ENCODE measurements at places on chromosomes 12 and 14.

- no peak for DNase-seq
- H3K4me3 ChIP-seq, result no peak overlapping the region
- H3K4me1 ChIP-seq, result peaks cover 4% of the 10 kb centered on the region
- no peak overlapping the region for H3K27ac ChIP-seq
- H3K36me3 ChIP-seq, result no peaks in the 10 kb centered on the region
Observed at GRCh38 chr14:97217111-97217885, 420.1 kb downstream of the VRK1 start.

DNA sequence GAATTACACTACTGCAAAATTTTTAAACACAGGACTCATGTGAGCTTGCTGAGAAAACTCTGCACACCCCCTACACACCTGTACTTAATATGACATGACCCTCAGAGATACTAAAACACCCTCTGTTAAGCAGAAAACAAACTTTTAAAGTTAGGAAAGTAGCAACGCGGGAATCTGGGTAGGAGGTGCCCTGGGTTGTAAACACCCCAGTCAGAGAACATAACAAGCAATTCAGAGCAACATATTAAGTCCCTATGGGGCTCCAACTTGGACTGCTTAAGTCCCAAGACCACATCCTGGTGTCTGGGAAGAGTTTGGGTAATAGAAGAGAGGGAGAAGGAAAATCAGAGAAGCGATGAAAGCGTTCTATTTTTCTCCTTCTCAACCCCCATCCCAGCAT, 1.2 kb downstream of the ATF7 start:
- peak overlapping the region; percentile 64 for H3K4me3 ChIP-seq
- peaks cover 4% of the 10 kb centered on the region for H3K4me1 ChIP-seq
- H3K27ac ChIP-seq, result peak overlapping the region; percentile 97
- no peaks in the 10 kb centered on the region for H3K36me3 ChIP-seq
- DNase-seq, result no peak
- no peaks in the 10 kb centered on the region for H3K27me3 ChIP-seq

- no peak overlapping the region for H3K27ac ChIP-seq
- no peak for DNase-seq
- H3K4me3 ChIP-seq, result no peak overlapping the region
Observed at GRCh38 chr12:108983227-108983626, 37.6 kb downstream of the SVOP start.

DNA sequence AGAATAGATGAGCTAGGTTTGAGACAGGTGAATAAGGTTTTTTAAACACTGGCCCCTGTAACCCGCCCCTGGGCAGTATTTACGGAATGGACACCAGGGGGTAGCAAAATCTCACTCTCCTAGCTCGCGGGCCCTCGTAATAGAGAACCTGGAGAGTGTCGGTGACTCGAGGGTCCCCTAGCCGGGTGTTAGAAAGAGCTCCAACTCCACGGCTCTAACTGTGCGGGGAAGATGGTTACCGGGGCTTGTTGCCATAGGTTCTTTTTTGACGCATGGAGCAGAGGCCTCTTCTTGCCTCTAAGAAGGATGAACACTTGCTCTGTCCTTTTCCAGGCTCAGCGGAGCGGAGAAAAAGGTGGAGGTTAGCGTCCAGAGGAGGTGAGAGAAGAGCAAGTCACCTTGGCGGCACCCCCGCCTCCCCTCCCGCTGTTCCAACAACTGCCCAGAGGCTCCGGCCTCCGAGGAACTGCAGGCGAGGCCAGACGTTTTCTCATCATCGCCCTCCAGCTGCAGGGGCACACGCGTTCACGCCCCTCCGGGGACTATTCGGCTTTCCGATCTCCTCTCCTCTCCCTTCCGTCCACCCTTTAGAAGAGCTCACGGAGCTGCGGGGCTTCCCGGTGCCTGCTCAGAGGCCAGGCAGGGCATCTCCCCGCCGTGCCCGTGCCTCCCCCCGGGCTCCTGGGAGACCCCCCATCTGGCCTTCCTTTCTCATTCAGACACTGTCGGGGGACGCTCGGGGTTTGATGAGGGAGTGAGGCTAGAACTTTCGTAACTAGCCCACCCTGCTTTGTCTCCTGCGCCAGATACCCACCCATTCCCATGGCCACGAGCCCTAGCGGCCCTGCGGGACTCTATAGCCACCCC, 1.4 kb upstream of the ARHGEF40 start:
- peak; percentile 43 for DNase-seq
- H3K27me3 ChIP-seq, result no peaks in the 10 kb centered on the region
- H3K36me3 ChIP-seq, result no peaks in the 10 kb centered on the region
- peaks cover 15% of the 10 kb centered on the region for H3K4me1 ChIP-seq

GRCh38 chr12:120413901-120414695, 23.8 kb upstream of the COX6A1 start:
- no peak overlapping the region for H3K4me3 ChIP-seq
- H3K4me1 ChIP-seq, result no peaks in the 10 kb centered on the region
- H3K27me3 ChIP-seq, result no peaks in the 10 kb centered on the region
- DNase-seq, result no peak

- H3K4me3 ChIP-seq, result no peak overlapping the region
- no peaks in the 10 kb centered on the region for H3K4me1 ChIP-seq
- no peak overlapping the region for H3K27ac ChIP-seq
- DNase-seq, result no peak
Observed at GRCh38 chr12:25550186-25550585, 2.9 kb downstream of the LMNTD1 start.

GRCh38 chr12:14769466-14769968, 33.8 kb downstream of the WBP11 start:
- H3K27ac ChIP-seq, result peak overlapping the region; percentile 86
- H3K4me1 ChIP-seq, result no peaks in the 10 kb centered on the region
- H3K27me3 ChIP-seq, result no peaks in the 10 kb centered on the region
- DNase-seq, result peak; percentile 32

- H3K4me3 ChIP-seq, result no peak overlapping the region
- H3K27ac ChIP-seq, result no peak overlapping the region
- H3K36me3 ChIP-seq, result no peaks in the 10 kb centered on the region
- DNase-seq, result no peak
Observed at GRCh38 chr14:36518031-36518585, 1.9 kb downstream of the NKX2-1 start.

- no peak overlapping the region for H3K4me3 ChIP-seq
- no peaks in the 10 kb centered on the region for H3K27me3 ChIP-seq
- no peak for DNase-seq
- H3K27ac ChIP-seq, result no peak overlapping the region
- H3K36me3 ChIP-seq, result no peaks in the 10 kb centered on the region
Observed at GRCh38 chr12:39752482-39753137, 133.0 kb upstream of the ABCD2 start.

- DNase-seq, result no peak
- H3K36me3 ChIP-seq, result no peaks in the 10 kb centered on the region
- H3K27me3 ChIP-seq, result no peaks in the 10 kb centered on the region
- H3K4me1 ChIP-seq, result no peaks in the 10 kb centered on the region
Observed at GRCh38 chr14:33068626-33069025, 129.9 kb downstream of the NPAS3 start.

GRCh38 chr12:108649669-108650068, 16.0 kb upstream of the SELPLG start:
- H3K27me3 ChIP-seq, result no peaks in the 10 kb centered on the region
- no peaks in the 10 kb centered on the region for H3K4me1 ChIP-seq
- no peaks in the 10 kb centered on the region for H3K36me3 ChIP-seq
- no peak for DNase-seq
- H3K27ac ChIP-seq, result no peak overlapping the region
- H3K4me3 ChIP-seq, result no peak overlapping the region

DNA sequence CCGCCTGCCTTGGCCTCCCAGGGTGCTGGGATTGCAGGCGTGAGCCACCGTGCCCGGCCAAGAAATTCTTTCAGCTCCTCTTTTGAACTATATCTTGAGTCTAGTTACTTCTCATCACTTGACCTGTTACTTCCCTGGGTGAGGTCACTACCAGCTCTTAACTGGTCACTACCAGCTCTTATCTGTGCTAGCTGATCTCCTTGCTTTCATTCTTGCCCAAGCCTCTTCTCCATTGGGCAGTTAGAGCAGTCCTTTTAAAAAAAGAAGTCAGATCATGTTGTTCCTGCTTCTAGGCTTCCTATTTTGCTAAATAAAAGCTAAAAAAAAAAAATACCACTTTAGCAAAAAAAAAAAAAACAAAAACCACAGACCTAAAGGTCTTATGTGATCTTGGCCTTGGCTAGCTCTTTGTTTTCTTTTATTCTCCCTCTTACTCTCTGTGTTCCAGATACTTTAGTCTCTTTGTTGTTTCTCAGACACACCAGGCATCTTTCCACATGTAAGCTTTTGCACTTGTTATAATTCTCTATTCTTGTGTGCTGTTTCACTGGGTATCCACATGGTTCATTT, 63.5 kb downstream of the RAD51B start:
- no peaks in the 10 kb centered on the region for H3K27me3 ChIP-seq
- H3K4me3 ChIP-seq, result no peak overlapping the region
- no peaks in the 10 kb centered on the region for H3K4me1 ChIP-seq

- H3K36me3 ChIP-seq, result no peaks in the 10 kb centered on the region
- peak overlapping the region; percentile 82 for H3K27ac ChIP-seq
- H3K4me3 ChIP-seq, result peak overlapping the region; percentile 55
- H3K4me1 ChIP-seq, result peaks cover 9% of the 10 kb centered on the region
Observed at GRCh38 chr12:57460468-57460784, 841 bp downstream of the GLI1 start.

- H3K27ac ChIP-seq, result no peak overlapping the region
- H3K27me3 ChIP-seq, result no peaks in the 10 kb centered on the region
- H3K36me3 ChIP-seq, result no peaks in the 10 kb centered on the region
- no peak for DNase-seq
- no peak overlapping the region for H3K4me3 ChIP-seq
Observed at GRCh38 chr12:75877763-75878621, 153.6 kb downstream of the PHLDA1 start.

DNA sequence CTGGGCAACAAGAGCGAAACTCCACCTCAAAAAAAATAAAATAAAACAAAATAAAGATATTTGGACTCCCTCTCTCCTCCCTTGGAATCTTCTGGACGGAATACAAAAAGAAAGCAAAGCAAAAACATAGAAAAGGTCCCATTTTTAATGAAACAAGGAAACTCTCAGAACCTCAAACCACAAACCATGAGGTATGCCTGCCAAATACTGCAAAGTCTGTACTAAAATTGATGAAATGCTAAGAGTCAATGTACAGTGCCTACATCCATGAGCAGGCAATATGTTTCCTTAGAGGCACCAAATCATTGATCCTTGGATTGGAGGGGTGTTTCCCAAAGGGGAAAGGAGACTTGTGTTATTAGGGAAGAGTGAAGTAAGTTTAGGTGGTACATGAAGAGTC, 8.2 kb upstream of the RPS6KA5 start:
- no peak overlapping the region for H3K27ac ChIP-seq
- H3K27me3 ChIP-seq, result no peaks in the 10 kb centered on the region
- H3K4me3 ChIP-seq, result no peak overlapping the region
- H3K4me1 ChIP-seq, result no peaks in the 10 kb centered on the region
- H3K36me3 ChIP-seq, result no peaks in the 10 kb centered on the region

GRCh38 chr14:66206554-66206953, 279.6 kb upstream of the CCDC196 start:
- H3K4me1 ChIP-seq, result no peaks in the 10 kb centered on the region
- no peaks in the 10 kb centered on the region for H3K27me3 ChIP-seq
- DNase-seq, result no peak
- H3K27ac ChIP-seq, result no peak overlapping the region

DNA sequence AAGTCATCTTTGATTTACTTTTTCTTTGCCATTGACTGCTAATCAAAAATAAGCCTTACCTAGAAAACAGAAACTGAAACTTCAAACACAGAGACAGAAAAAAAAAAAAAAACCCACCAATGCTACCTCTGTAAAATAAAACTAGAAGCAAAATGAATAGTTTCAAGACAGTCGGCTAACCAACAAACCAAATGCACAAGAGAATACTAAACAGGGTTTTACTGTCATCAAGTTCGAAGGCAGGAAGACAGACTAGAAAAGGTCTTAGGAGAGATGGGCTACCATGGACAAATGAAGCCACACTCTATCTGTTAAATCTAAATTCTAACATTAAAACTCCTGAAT, 59.5 kb downstream of the SEL1L start:
- H3K27me3 ChIP-seq, result no peaks in the 10 kb centered on the region
- no peak for DNase-seq
- no peak overlapping the region for H3K27ac ChIP-seq
- no peaks in the 10 kb centered on the region for H3K36me3 ChIP-seq
- no peak overlapping the region for H3K4me3 ChIP-seq

- no peak overlapping the region for H3K4me3 ChIP-seq
- H3K4me1 ChIP-seq, result no peaks in the 10 kb centered on the region
- H3K27ac ChIP-seq, result no peak overlapping the region
- DNase-seq, result no peak
Observed at GRCh38 chr14:101453225-101453624, 108.1 kb upstream of the DIO3 start.

- H3K27ac ChIP-seq, result no peak overlapping the region
- no peak for DNase-seq
- no peaks in the 10 kb centered on the region for H3K27me3 ChIP-seq
- H3K4me3 ChIP-seq, result no peak overlapping the region
- no peaks in the 10 kb centered on the region for H3K4me1 ChIP-seq
Observed at GRCh38 chr12:15534322-15534721, 212.0 kb downstream of the PTPRO start.

GRCh38 chr12:121550974-121551634, 29.7 kb downstream of the KDM2B start:
- H3K36me3 ChIP-seq, result no peaks in the 10 kb centered on the region
- no peaks in the 10 kb centered on the region for H3K27me3 ChIP-seq
- H3K27ac ChIP-seq, result no peak overlapping the region
- DNase-seq, result no peak
- no peak overlapping the region for H3K4me3 ChIP-seq

GRCh38 chr12:1707051-1707450, 16.2 kb downstream of the ADIPOR2 start:
- no peaks in the 10 kb centered on the region for H3K4me1 ChIP-seq
- H3K36me3 ChIP-seq, result no peaks in the 10 kb centered on the region
- no peak for DNase-seq
- no peak overlapping the region for H3K27ac ChIP-seq

GRCh38 chr14:105050551-105050897, 14.7 kb downstream of the GPR132 start:
- H3K4me1 ChIP-seq, result no peaks in the 10 kb centered on the region
- DNase-seq, result no peak
- H3K36me3 ChIP-seq, result no peaks in the 10 kb centered on the region
- no peak overlapping the region for H3K27ac ChIP-seq

DNA sequence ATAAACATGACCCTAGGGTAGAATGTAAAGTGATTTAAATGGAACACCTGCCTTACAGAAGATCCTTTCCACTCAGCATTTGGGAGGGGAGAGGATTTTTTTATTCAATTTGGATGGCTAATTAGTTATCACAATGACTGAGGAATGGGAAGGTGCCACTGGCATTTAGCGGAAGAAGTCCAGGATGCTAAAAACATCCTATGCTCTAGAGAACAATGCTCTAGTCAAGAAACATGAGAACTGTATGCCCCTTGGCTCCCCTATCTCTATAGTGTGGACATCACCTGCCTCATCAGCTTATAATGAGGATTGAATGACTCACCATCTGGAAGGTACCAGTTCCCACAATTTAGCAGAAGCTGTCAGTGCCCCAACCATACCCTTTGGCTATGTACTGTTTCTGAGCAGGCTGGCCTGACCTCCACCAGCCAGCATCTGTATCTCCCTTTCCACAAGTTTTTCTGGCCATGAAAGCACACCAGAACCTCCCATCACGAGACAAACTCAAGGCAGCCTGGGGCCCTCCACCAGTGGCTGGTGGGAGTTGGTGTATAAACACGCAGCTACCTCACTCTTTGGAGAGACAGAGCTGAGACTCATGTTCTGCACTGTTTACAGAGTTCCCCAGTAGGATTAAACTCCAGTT, 109.7 kb upstream of the VASH1 start:
- no peaks in the 10 kb centered on the region for H3K27me3 ChIP-seq
- H3K27ac ChIP-seq, result no peak overlapping the region
- H3K4me1 ChIP-seq, result no peaks in the 10 kb centered on the region
- DNase-seq, result no peak
- no peaks in the 10 kb centered on the region for H3K36me3 ChIP-seq

Data from prostate gland (tissue), 2 donors.